ENCODE measurements at places on chromosomes 12 and 14.

- no peaks in the 10 kb centered on the region for H3K36me3 ChIP-seq
- H3K4me3 ChIP-seq, result no peak overlapping the region
- no peaks in the 10 kb centered on the region for H3K4me1 ChIP-seq
Observed at GRCh38 chr14:66133666-66134065, 352.5 kb upstream of the CCDC196 start.

GRCh38 chr14:24712909-24713308, 78.9 kb upstream of the GZMB start:
- peaks cover 8% of the 10 kb centered on the region for H3K27me3 ChIP-seq
- H3K27ac ChIP-seq, result no peak overlapping the region
- no peaks in the 10 kb centered on the region for H3K36me3 ChIP-seq
- no peak overlapping the region for H3K4me3 ChIP-seq

DNA sequence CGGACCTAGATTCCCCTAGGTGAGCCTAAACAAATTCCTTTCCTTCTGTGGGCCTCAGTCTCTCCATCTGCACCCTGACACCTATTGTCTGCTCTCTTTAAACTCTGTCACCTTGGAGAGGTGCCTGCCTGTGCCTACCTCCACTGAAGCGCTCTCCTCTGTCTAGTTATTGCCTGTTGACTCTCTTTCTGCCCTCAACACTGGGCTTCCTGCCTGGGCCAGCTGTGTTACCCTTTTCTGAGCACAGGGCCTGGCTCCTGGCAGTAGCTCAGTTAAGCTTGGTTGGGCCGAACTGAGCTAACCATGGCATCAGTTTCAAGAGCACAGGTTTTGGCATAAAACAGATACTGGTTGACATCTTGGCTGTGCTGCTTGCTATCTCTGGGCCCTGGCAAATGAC, 43.5 kb downstream of the PRMT8 start:
- no peaks in the 10 kb centered on the region for H3K36me3 ChIP-seq
- no peaks in the 10 kb centered on the region for H3K4me1 ChIP-seq
- no peak for DNase-seq
- H3K27me3 ChIP-seq, result peaks cover 12% of the 10 kb centered on the region
- H3K27ac ChIP-seq, result no peak overlapping the region

DNA sequence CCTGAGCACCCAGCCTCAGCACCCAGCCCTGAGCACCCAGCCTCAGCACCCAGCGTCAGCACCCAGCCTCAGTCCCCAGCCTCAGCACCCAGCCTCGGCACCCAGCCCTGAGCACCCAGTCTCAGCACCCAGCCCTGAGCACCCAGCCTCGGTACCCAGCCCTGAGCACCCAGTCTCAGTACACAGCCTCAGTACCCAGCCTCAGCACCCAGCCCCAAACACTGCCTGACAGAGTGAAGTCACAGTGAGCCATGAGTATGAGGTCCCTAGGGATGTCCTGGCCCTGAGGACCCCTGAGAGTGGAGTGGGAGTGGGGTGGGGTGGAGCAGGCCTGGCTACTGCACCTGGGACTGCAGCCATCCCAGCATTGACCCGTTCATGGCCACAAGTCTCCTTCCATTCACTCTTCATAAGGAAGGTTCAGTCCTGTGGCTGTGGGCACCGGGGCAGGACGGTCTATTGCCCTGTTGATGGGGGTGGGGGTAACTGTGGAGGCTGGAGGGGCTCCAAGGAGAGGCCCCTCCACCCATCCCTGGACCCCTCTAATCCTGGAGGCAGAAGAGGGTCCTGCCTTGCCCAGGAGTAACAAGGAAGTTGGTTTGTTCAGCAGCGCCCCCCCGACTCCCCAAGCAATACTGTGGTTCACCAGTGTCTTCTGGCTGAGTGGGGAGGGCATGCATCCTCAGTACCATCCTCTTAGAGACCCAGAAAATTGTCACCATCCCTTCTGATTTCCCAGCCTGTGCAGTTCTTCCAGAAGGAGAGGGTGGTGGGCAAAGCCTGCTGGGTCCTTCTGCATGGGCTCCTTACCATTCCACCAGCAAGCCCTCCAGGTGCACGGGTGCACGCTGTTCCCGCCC, 140.5 kb downstream of the ADGRD1 start:
- DNase-seq, result no peak
- peaks cover 29% of the 10 kb centered on the region for H3K4me1 ChIP-seq
- H3K27ac ChIP-seq, result no peak overlapping the region
- H3K36me3 ChIP-seq, result no peaks in the 10 kb centered on the region
- H3K4me3 ChIP-seq, result no peak overlapping the region
- no peaks in the 10 kb centered on the region for H3K27me3 ChIP-seq

- H3K4me1 ChIP-seq, result peaks cover 62% of the 10 kb centered on the region
- H3K27me3 ChIP-seq, result no peaks in the 10 kb centered on the region
- peak; percentile 42 for DNase-seq
- peak overlapping the region; percentile 80 for H3K27ac ChIP-seq
Observed at GRCh38 chr14:77607741-77608302, 8.6 kb downstream of the SPTLC2 start.

GRCh38 chr12:111692575-111693210, 6.8 kb downstream of the ACAD10 start:
- no peaks in the 10 kb centered on the region for H3K27me3 ChIP-seq
- H3K4me1 ChIP-seq, result peaks cover 2% of the 10 kb centered on the region
- DNase-seq, result no peak
- peaks cover 12% of the 10 kb centered on the region for H3K36me3 ChIP-seq
- H3K27ac ChIP-seq, result no peak overlapping the region
- H3K4me3 ChIP-seq, result no peak overlapping the region

DNA sequence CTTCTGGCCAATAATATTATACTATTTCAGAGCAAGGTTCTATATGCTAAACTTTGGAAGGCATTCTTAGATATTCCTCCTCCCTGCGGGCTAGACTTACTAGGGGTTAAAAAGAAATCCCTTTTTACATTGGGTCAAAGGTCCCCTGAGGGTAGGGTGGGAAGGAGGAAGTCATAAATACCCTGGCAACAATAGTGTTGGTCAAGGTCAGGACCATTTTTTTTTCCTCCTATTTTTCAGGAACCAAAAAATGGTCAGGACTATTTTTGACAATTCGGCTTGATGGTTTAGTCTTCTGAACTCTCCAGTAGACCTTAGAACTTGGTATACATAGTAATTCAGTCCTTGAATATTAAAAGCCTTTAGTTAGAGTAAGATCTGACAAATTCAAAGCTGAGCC, 4.5 kb upstream of the NANOG start:
- DNase-seq, result no peak
- H3K4me3 ChIP-seq, result no peak overlapping the region
- H3K27me3 ChIP-seq, result peaks cover 13% of the 10 kb centered on the region

DNA sequence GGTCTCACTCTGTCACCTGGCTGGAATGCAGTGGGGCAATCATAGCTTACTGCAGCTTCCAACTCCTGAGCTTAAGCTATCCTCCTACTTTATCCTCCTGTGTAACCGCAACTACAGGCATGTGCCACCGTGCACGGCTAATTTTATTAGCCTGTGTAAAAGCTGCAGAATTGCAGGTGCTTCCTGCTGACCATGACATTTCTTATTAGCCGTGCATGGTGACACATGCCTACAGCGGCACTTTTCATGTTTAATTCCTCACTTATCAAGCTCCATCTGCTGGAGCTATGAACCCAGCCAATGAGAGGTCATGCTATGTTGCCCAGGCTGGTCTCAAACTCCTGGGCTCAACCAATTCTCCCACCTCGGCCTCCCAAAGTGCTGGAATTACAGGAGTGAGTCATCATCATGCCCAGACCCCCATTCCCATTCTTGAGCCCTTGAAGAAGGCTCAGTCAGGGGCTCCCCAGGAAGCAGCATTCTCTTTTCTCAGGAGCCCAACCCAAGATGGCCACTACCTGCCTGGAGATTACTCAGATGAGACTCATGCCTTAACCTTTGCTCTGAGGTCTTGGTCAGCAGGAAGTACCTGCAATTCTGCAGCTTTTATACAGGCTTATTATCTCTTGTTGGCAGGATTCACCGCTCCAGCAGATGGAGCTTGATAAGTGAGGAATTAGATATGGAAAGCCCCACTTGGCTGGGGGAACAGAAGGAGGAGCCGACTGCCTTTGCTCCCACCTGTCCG, 503.2 kb downstream of the MED13L start:
- no peak overlapping the region for H3K27ac ChIP-seq
- no peak for DNase-seq
- H3K4me1 ChIP-seq, result no peaks in the 10 kb centered on the region
- no peaks in the 10 kb centered on the region for H3K27me3 ChIP-seq
- no peak overlapping the region for H3K4me3 ChIP-seq

GRCh38 chr14:97408937-97409815, 612.0 kb downstream of the VRK1 start:
- H3K36me3 ChIP-seq, result no peaks in the 10 kb centered on the region
- peak overlapping the region; percentile 63 for H3K4me3 ChIP-seq
- peak overlapping the region; percentile 88 for H3K27ac ChIP-seq
- DNase-seq, result peak; percentile 74
- peaks cover 29% of the 10 kb centered on the region for H3K4me1 ChIP-seq

- peak; percentile 80 for DNase-seq
- no peak overlapping the region for H3K4me3 ChIP-seq
- H3K4me1 ChIP-seq, result peaks cover 20% of the 10 kb centered on the region
- H3K27ac ChIP-seq, result no peak overlapping the region
- peaks cover 10% of the 10 kb centered on the region for H3K27me3 ChIP-seq
- H3K36me3 ChIP-seq, result no peaks in the 10 kb centered on the region
Observed at GRCh38 chr12:56987551-56988053, 18.7 kb downstream of the ZBTB39 start.

GRCh38 chr14:50335989-50336824, 24.1 kb downstream of the DMAC2L start:
- H3K27ac ChIP-seq, result peak overlapping the region; percentile 71
- no peaks in the 10 kb centered on the region for H3K27me3 ChIP-seq
- H3K36me3 ChIP-seq, result peaks cover 11% of the 10 kb centered on the region
- H3K4me1 ChIP-seq, result peaks cover 11% of the 10 kb centered on the region
- peak overlapping the region; percentile 22 for H3K4me3 ChIP-seq

GRCh38 chr12:71541583-71541982, 102.0 kb downstream of the LGR5 start:
- no peaks in the 10 kb centered on the region for H3K36me3 ChIP-seq
- H3K27me3 ChIP-seq, result peaks cover 9% of the 10 kb centered on the region
- H3K4me1 ChIP-seq, result no peaks in the 10 kb centered on the region
- no peak overlapping the region for H3K4me3 ChIP-seq

GRCh38 chr14:94123868-94124267, 5.5 kb downstream of the IFI27L2 start:
- H3K4me3 ChIP-seq, result no peak overlapping the region
- peaks cover 10% of the 10 kb centered on the region for H3K4me1 ChIP-seq

GRCh38 chr12:120267736-120268135, 2.2 kb upstream of the PXN start:
- peaks cover 26% of the 10 kb centered on the region for H3K4me1 ChIP-seq
- no peak for DNase-seq

GRCh38 chr12:24705216-24705615, 243.7 kb downstream of the BCAT1 start:
- H3K27me3 ChIP-seq, result no peaks in the 10 kb centered on the region
- no peak overlapping the region for H3K4me3 ChIP-seq
- no peak for DNase-seq
- H3K4me1 ChIP-seq, result peaks cover 15% of the 10 kb centered on the region
- H3K36me3 ChIP-seq, result peaks cover 5% of the 10 kb centered on the region

- H3K4me3 ChIP-seq, result no peak overlapping the region
- peaks cover 37% of the 10 kb centered on the region for H3K27me3 ChIP-seq
- H3K27ac ChIP-seq, result no peak overlapping the region
- no peaks in the 10 kb centered on the region for H3K36me3 ChIP-seq
Observed at GRCh38 chr12:116659771-116660481, 77.9 kb downstream of the SPRING1 start.

GRCh38 chr12:25041006-25041741, 92.3 kb upstream of the BCAT1 start:
- H3K27me3 ChIP-seq, result peaks cover 9% of the 10 kb centered on the region
- peaks cover 9% of the 10 kb centered on the region for H3K36me3 ChIP-seq
- no peak for DNase-seq

DNA sequence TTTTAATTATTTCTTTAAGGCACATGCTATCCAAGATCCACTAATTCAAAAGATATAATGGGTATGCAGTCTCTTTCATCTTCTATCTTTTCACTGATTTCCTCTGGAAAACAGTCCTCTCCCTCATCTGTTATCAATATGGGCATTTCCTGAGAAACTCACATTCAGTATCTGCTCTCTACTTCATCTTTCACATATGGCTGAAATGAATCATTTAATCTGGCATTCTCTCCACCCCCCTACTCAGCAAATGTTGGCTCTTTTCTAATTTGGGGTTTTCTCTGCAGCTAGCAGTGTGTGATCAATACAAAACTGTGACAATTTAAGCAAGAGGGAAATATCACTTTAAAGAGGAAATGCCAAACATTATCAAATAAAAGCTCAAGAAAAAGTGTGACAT, 157.1 kb upstream of the TMTC1 start:
- H3K27me3 ChIP-seq, result no peaks in the 10 kb centered on the region
- no peak for DNase-seq
- H3K4me1 ChIP-seq, result no peaks in the 10 kb centered on the region
- no peak overlapping the region for H3K27ac ChIP-seq
- no peak overlapping the region for H3K4me3 ChIP-seq
- H3K36me3 ChIP-seq, result no peaks in the 10 kb centered on the region

- peak overlapping the region; percentile 6 for H3K27ac ChIP-seq
- no peak overlapping the region for H3K4me3 ChIP-seq
- H3K27me3 ChIP-seq, result no peaks in the 10 kb centered on the region
- H3K4me1 ChIP-seq, result no peaks in the 10 kb centered on the region
- H3K36me3 ChIP-seq, result peaks cover 63% of the 10 kb centered on the region
- DNase-seq, result no peak
Observed at GRCh38 chr12:31288381-31288780, 37.6 kb downstream of the SINHCAF start.

GRCh38 chr12:26817183-26817591, 15.8 kb downstream of the ITPR2 start:
- no peak overlapping the region for H3K27ac ChIP-seq
- no peak overlapping the region for H3K4me3 ChIP-seq
- peaks cover 8% of the 10 kb centered on the region for H3K36me3 ChIP-seq
- H3K27me3 ChIP-seq, result no peaks in the 10 kb centered on the region
- no peak for DNase-seq

DNA sequence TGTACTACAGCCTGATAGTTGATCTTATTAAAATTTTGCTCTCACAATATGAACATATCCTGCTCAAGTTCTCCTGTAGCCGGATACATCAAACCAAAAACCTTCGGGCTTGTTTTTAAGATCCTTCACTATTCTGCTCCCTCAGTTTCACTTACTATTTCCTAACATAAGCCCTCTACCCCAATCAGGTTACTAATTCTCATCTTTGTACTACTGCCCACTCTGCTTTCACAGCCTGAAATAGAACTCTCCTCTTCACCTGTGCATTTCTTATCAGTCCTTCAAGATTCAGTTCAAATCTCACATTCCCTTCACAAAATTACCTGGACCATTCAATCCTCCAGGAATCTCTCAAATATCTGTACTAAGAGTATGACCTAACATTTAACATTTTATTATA, 14.2 kb downstream of the PAWR start:
- H3K36me3 ChIP-seq, result no peaks in the 10 kb centered on the region
- no peaks in the 10 kb centered on the region for H3K4me1 ChIP-seq
- DNase-seq, result no peak
- H3K27ac ChIP-seq, result no peak overlapping the region
- peaks cover 6% of the 10 kb centered on the region for H3K27me3 ChIP-seq

DNA sequence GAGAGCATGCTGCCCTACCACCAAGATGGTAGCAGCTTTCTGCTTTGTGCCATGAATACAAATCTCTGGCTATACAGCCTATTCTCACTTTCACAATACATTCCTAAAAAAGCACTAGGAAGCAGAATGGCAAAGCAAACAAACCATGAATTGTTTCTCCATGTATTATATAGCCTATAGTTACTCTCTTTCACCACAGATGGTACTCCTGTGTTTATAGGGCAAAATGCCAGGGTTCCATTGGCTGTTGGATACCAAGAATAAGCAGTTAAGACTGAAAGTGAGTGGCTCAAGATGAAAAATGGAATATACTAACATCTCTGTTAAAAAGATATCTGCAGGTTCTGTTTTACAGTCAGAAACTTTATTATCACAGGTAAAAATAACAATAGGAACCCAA, 11.1 kb downstream of the ARF3 start:
- H3K4me3 ChIP-seq, result no peak overlapping the region
- H3K27ac ChIP-seq, result no peak overlapping the region
- no peak for DNase-seq
- peaks cover 6% of the 10 kb centered on the region for H3K36me3 ChIP-seq
